ENCODE measurements at places on chromosomes 2 and 18.
A peak's percentile ranks its signal among the peaks of the same experiment; 100 is the strongest.

DNA sequence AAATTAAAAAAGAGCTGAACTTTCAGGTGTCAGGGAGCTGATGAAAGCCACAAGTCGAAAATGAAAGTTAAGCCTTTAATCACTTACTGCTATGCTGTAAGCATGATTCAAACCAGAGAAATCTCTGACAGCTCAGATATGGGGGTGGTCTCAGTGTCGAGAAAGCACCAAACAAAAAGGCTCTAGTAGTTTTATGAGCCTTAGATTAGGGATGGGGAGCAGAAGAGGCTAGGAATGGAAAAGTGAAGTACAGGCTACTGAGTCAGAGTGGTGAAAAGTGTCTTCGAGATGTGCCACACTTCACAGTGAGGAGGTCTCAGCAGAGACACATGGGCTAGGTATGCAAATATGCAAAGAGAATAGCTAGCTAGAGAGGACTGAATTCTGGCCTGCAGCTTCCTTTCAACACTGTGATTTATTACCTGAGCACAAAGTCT, 482.2 kb downstream of the SPAG16 start:
- DNase-seq = no peak

DNA sequence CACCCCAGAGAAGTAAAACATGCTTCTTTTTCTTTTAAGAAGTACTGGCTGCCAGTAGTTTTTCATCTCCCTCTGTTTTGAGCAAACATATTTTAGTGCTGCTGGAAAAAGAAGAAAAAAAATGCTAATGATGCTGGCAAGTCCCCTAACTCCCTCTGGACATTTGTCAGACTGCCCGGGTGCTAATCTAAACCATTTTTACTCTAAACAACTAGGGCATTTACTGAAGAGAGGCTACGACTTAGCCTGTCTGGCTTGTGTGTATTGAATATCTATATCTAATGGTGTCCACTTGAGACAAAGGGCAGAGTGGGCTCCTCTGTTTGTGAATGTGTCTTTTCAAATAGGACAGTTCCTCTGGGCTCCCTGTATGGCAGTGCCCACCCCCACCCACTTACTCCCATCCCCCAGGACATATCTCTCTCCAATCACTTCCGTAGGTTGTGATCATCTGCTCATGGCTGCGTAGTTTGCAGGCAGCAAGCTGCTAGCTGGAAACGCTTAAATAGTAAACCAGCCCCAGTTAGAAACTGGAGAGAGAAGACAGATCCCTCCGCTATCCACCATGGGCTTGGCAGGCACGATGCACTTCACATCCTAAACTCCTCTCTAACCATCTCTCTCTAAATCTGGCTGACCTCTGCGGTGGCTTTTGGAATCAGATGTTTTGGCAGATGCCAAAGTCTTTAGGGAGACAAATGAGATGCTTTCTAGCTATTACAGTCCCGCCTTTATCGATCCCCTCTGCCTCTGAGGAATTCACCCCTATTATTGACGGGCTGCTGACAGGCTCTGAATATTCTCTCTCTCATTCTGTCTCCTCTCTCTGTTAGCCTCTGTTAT, 58.3 kb downstream of the DOCK10 start:
- peak; percentile 55 for DNase-seq

DNA sequence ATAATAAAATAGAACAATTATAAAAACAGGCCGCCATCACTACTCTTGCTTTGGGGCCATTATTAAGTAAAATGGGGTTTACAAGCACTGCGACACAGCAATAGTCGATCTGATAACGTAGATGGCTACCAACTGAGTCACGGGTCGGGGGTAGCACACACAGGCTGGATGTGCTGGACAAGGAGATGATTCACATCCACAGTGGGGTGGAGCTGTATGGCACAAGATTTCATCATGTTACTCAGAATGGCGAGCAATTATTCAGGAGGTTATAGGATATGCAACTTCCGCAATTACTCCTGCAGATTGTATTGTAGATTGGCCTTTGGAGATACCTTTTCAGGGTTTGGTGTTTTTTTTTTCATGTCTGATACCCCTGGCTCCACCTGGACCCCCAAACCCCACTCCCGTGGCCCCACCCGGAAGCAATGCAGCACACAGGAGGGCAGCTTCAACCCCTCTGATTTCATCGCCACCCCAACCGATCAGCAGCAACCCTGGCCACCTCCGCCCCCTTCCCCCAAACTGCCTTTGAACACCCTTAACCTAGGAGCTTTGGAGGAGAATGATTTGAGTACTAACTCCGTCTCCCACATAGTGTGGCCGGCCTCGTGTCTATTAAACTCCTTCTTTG, 21.4 kb upstream of the MLPH start:
- no peak for DNase-seq

DNA sequence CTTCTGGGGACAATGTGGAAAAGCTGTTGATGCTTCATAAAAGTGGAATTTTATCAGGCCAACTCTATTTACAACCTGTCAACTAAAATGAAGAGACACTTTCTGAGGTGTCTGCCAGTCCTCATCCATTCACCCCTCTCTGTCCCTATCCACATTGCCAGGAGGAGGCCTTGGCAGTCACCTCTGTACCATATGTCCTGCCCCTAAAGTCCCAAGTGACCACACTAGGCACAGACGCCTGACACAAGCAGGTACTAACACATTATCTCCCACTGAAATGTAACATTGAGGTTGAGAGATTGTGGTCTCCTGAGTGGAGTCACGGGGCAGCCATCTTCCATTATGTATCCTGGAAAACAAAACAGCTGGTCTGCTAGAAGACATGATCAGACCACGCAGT, 71.4 kb downstream of the OSBPL1A start:
- no peak for DNase-seq

GRCh38 chr2:240922245-240922981, 16.3 kb downstream of the CROCC2 start:
- peak; percentile 34 for DNase-seq

- no peak for DNase-seq
These were observed 24.8 kb downstream of the KCNK3 start for GRCh38 chr2:26717362-26717761.

GRCh38 chr18:75441896-75442295, 14.4 kb upstream of the SMIM21 start:
- no peak for DNase-seq

DNA sequence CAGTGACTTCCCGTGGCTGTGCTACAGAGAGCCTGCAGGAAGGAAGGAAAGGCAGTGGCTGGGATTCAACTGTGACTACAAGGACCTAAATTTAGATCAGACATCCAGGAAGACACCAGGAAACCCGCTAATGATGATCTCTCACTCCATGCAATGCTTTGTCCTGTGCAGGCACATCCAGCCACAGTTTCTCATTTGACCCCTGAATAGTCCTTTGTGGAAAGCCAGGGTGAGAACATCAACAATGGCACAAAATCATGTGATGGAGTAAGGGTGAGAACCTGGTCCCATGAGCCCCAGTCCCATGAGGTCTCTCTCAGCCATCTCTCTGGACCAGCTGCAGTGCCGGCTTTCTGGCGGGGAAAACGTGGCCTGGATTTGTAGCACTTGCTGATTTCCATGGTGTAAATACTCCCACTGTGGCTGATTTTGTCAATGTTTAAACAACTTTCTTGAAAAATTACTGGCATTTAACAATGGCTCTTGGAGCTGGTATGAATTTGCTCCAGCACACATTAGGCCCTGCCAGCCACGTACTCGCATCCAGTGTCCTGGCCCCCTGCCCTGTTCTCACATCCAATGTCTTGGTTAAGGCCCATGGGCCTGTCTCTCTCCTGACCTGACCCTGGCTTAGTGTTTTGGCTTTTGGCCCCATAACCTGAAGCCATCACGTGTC, 159.0 kb upstream of the HAAO start:
- no peak for DNase-seq

DNA sequence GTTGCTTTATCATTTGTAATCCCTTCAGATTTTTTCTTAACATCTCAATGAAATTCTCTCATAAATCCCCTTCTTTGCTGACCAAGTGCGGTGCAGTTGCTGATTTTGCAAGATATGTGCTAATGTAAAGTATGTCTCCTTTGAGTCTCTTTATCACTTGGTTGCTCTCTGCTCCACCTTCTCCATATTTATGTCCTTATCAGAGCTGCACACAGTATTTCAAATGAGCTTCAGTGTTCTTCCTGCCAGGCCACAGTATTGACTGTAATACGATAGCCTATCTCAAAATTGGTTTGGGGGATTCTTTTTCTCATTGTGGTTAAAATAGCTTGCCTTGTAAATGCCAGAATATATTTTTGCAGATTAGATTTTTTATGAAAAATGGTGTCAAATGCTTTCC, 32.2 kb downstream of the MAIP1 start:
- DNase-seq = no peak

DNA sequence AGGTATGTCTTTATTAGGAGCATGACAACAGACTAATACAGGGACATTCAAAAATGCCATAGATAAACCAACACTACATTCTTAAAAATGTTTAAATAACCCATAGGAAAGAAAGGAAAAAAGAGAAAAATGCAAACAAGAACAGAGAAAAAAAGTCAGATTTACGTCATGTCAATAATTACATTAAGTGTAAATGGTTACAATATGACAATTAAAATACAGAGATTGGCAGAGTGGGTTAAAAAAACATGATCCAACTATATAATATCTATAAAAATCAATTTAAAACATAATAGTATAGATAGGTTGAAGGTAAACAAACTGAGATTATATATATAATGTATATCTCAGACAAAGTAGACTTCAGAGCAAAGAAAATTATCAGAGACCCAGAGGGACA, 255.8 kb downstream of the ANAPC1 start:
- DNase-seq = no peak

- DNase-seq = no peak
These were observed 203.6 kb downstream of the SLC8A1 start for GRCh38 chr2:40248294-40248693.

DNA sequence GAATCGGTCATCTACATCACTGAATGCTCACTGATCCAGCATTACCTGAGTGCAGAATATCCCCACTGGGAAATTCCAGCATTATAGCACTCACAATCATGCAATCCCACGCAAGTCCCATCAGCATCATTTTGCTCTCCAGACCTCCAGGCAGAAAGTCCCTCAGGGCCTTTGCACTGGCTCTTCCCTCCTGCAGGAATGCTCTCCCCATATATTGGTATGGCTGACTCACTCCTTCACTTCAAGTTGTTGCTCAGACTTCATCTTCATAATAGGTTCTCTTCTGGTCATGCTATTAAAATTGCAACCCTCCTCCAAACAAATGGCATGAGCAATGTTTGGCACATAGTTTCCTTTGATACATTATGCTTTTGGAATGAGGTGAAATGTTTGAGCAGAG, 64.7 kb upstream of the CELF4 start:
- DNase-seq = no peak

DNA sequence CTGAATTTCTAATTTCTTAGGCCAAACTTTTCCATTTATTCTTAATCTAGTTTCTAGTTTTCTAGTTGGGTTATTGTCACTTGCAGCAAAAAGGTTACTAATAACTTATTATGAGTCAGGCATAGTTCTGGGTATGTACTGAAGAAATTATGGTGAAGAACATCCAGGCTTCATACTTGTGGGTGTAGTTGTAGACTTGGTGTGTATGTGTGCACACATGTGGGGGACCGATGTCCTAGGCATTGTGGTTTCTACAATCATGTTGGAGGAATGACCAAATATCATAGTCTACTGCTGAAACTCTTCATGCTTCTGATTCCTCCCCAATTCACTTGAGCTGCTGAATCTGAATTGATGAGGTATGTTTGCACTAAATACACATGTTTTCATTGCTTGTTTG, 141.2 kb downstream of the PMAIP1 start:
- DNase-seq = no peak

DNA sequence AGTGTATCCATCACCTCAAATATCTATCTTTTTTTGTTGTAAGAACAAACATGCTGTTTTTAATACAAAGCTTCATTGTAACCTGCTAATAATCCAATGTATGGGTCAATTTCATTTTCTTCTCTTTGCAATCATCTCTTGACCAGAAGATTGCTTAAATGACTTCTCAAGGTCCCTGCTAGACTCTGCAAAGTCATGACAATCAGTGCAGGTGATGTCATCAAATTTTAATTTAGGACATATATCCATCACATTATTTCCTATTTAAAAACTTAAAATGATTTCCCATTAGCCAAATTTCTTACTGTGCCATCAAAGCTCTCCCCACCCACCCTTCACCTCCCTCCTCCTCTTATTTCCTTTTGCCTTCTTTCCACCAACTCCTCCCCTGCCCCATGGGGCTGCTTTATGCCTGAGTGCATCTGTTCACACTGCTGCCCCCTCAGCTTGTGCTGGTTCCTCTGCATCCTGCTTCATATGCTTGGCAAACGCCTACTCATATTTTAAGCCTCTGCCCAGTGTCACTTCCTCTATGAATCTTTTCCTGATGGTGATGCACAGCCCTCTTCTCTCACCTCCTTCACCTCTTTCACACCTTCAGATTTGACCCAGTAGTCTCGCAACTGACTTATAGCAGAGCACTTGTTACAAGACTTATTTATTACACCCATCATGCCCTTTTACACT, 20.3 kb downstream of the PLEK start:
- DNase-seq = no peak

DNA sequence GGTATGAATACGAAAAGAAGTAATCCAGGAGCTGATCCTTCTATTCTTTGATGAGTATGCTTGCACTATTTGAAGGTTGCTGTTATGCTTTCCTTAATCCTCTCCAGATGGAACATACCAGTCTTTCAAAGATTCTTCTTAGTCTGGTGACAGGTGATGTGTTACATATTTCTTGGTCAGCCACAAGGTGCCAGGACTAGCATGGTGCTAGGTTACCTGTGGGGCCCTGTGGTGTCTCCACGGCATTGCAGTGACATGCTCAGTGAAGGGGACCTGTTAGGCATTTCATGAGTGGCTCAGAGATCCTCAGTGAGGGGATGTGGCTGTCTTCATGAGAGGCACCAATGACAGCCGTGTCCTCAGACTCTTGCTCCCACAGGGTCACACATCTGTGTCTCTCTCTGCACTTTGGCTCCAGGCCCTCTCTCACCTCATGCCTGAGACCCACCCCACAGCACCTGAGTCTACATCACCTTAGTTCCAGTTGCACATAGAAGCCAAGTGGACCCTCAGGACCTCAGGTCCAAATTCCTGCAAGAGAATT, 13.1 kb upstream of the RAB31 start:
- DNase-seq = no peak

DNA sequence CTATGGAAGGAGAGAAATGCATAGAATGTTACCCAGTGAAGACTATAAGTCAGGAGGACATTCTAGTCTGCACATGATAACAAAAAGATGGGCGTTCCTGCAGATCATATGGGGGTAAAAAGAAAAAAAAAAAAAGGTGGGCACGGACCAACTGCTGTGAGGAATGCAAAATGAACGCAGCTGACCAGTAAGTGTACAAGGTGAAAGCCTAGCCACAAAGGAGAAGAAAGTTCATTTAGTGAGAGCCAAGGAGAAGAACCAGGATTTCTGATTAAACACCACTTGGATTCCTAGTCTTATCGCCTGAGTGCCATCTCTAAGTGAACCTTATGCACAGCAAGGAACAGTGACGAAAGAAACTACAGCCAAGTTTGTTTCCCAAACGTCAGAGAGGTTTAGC, 26.5 kb downstream of the RBMS1 start:
- no peak for DNase-seq

- DNase-seq = no peak
These were observed 71.8 kb upstream of the DAPL1 start for GRCh38 chr2:158723181-158723838.

- no peak for DNase-seq
These were observed 47.3 kb downstream of the RFTN2 start for GRCh38 chr2:197628043-197628500.

- peak; percentile 85 for DNase-seq
These were observed 2.4 kb downstream of the CTIF start for GRCh38 chr18:48541026-48541746.
